ENCODE measurements at places on chromosomes 13 and 19.
A peak's percentile ranks its signal among the peaks of the same experiment; 100 is the strongest.

DNA sequence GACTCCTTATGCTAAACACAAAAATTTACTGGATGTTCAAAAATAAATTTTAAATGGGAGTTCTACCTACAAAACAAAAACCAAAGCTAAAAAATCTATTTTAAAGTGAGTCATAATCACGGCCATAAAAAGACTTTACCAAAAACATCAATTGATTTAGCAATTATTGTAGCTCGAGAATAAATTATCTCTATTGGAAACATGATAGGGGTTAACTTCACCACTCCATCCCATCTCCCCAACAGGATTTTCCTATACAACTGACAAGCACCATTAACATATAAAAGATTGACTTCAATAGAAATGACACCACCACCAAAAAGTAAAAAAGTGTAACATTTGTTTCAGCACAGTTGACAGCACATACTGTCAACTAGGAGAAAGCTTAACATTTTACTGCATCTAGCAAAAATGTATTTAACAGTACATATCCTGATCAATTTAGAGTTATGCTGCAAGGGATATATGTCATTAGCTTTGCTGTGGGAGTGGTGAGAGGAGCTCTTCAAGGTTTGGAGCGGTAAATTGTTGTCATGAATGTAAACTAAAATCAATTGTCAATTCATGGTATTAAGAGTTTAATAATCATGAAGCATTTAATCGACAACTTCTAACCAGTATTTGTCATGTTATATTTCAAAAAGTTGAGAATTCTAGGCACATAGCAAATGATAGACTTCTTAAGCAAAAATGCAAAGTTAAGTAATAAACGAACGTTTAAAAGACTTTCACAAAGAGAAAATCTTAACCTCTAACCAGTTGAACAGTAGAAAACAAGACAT, 3.8 kb downstream of the UBL3 start:
- no peak for DNase-seq

DNA sequence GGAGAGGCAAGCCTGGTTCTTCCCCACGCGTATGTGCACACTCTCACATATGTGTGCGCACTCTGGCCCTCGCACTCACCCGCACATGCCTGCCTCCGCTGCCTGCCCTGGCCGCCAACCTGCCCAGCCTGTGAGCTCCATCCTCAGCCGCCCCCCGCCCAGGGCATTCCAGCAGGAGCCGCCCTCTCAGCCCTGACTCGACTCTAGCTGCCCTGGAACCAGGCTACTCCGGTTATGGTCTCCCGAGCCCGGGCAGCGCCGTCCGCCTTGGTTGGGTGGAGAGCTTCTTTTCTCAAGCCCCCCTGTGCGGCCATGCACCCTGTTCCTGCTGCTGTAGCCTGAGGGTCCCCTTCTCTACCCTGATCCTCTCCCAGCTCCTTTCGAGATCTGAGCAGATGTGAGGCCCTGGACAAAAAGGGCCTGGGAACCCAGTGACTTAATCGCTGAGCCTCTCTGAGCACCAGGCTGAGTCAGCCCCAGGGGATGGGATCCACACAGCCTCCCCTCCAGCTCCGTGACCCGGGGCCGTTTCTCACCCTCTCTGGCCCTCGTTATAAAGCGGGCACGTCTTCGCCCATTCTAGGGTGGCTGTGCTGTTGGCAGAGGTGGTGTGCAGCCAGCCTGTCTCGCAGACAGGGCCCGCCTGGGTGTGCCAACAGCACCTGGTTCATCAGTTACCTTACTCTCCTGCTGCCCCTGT, 191.5 kb downstream of the TEX29 start:
- DNase-seq = no peak

DNA sequence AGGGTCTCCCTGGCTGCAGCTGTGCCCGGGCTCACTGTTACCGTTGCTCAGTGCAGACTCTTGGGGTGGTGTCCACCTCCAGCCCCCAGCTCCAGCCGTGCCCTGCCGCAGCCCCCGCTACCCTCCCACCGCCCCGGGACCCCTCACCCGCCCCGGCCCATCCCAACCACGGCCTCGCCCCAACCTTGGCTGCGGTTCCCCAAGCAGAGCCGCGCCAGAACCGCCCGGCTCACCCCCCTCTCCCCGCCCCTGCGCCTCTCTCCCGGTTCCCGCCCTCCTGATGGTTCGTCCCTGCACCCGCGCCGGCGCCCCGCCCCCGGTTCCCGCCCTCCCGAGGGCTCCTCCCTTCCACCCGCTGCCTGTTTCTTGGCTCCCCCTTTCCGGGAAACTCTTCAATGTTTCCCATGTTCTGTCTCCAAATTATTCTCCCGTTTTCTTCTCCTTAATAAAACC, 40.3 kb downstream of the ANKRD10 start:
- DNase-seq = peak; percentile 80

DNA sequence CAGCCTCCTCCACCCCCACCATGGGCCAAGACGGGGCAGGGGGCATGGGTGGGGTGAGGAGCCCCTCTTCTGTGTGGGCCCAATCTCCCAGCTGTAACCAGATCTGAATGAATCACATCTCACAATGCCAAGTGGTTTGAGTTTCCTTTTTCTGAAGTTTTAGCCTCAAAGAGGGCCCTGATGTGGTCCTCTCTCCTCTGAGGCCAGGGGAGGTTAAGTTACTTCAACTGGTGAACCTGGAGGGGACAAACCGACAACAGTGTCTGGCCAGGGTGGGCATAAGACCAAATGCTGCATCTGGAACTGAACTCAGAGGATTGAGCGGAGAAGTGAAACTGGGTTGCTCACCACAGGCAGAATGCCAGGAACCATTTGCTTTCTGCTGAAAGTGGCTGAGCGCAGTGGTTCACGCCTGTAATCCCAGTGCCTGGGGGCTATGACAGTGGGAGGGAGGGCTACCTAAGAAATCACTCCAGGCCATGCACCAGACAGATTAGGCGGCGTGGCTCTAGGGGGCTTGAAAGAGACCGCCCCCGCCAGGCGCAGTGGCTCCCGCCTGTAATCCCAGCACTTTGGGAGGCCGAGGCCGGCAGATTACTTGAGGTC, 15.4 kb upstream of the IRGC start:
- DNase-seq = no peak

- no peak for DNase-seq
Measured at GRCh38 chr13:106498571-106498970, 36.9 kb downstream of the EFNB2 start.

- DNase-seq = peak; percentile 82
Measured at GRCh38 chr19:7831452-7831851, 1.4 kb downstream of the EVI5L start.

DNA sequence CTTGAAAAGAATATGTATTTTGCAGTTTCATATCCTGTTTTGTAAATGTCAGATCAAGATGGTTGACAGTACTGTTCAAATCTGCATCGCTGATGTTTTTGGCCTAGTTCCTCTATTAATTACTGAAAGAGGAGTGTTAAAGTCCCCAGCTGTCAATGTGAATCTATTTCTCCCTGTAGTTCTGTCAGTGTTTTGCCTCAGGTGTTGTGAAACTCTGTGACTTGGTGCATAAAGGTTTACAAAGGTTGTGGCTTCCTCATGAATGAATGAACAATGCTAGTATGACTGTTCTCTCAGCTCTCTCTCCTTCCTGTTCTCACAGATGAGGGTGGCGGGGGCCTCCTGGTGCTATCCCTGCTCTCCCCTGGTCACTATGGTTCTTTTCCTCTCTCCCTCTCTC, 142.4 kb downstream of the MYCBP2 start:
- no peak for DNase-seq

- no peak for DNase-seq
Measured at GRCh38 chr13:102587916-102588315, 8.9 kb upstream of the TPP2 start.

DNA sequence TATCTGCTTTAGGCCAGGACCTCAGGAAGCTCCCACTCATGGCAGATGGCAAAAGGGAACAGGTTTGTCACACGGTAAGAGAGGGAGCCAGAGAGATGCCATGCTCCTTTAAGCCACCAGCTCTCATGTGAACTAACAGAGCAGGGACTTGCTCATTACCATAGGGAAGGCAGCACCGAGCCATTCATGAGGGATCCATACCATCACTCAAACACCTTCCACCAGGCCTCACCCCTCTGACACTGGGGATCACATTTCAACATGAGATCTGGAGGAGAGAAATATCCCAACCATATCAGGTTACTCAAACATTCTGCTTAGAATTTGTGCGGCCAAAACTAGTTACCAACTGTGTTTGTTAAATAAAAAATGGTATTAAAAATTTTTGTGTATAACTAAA, 427.0 kb downstream of the UQCRFS1 start:
- DNase-seq = no peak

DNA sequence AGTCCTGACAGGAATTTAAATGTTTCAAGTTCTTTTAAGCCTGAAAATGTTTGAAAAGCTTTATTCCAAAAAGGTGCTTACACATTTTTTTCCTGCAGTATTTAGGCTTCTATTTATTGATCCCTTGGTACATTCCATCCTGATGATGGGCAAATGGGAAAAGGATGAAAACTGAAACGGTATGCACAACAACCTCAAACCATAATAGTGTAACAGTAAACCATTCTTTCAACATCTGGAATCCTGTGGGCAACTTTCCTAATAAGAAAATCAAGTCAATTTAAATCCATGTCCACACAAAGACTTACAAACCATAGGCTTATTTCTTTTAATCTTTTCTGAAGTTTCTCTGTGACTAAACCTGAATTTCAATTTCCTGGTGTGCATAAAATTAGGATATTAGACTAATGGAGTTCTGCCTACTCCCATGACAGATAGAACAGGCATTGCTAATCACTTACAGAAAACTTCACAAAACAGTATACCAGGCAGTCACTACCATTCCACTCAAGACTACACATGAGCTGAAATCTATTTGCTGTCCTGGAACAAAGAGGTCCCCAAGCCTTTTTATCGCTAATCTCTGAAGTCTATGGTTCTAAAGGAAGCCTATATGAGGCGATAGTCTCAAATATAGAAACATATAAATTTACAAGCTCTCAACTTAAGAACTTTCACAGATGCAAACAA, 103.3 kb downstream of the DLEU7 start:
- DNase-seq = no peak

DNA sequence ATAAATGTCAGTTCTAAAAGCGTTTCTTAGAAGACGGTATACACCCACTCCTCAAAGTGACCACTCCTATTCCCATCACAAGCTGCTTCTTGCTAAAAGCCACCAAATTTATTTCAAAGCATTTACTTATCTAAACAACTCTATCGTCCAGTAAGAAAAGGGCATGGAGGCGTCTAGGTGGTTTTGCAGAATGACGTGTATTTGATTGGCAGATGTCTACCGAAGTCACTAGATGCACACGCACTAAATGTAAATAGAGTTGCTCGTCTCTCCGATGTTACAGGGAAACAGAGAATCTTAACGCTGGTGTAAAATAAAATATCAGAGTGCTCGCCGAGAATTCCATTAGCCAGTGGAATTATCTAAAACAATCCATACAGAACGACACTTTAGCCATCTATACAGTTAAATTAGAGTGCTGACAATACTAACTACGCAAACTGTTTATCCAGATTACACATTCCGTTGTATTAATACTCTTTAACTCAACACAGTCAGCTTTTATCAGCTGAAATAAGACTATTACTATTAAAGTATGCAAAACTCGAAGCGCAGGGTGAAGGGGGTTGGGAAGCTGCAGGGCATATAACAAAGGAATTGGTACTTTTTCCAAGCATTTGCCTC, 1.9 kb downstream of the KLF12 start:
- no peak for DNase-seq

DNA sequence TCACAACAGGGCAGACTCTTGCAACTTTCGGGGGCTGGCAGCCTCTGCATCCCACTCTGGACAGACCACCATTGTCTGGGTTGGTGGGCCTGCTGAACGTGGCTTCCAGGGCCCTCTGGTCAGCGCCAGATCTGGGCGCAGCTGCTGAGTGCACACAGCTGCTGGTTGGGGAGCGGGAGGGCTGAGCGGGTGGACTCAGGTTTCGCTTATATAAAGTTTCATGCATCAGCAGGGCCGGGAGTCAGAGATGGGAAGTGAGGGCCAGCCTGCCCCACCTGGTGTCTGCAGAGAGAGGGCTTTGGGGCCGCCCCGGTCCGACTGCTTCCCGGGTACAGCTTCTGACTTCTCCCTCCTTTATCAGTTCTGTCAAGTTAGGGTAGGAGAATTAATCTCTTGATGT, 6.9 kb downstream of the ARHGEF7 start:
- DNase-seq = no peak

- no peak for DNase-seq
Measured at GRCh38 chr19:17332677-17333581, 1.7 kb downstream of the ANO8 start.

- no peak for DNase-seq
Measured at GRCh38 chr19:7415163-7415856, 66.6 kb downstream of the ARHGEF18 start.

GRCh38 chr13:93446238-93446637, 219.6 kb downstream of the GPC6 start:
- DNase-seq = no peak

DNA sequence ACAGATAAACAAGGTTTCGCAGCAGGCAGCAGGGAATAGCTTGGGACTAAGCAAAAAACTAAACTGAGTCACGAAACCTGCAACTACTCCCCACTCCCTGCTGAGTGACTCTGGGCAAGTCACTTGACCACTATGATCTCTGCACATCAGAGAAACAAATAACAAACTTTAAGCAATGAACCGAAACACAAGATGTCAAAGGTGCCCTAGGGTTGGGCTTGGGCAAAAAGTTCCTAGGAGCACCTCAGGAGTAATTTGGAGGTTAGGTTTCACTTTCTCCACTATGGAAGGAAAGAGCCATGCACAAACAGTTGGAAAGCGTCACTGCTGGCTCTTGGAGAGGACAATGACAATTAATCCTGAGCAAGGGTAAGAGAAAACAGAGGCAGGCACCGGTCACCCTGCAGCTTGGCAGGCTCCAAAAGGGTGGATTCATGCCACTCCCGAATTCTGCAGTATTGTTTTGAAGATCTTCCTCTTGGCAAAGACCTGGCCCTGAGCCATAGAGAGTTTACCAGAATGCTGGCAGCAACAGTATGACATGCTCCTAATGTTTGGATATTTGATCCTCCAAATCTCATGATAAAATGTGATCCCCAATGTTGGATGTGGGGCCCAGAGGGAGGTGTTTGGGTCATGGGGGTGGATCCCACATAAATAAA, 60.3 kb downstream of the CRYL1 start:
- no peak for DNase-seq

GRCh38 chr19:18992696-18993095, 40.6 kb downstream of the SUGP2 start:
- no peak for DNase-seq

GRCh38 chr19:17370026-17370587, 7.0 kb downstream of the PLVAP start:
- DNase-seq = no peak

DNA sequence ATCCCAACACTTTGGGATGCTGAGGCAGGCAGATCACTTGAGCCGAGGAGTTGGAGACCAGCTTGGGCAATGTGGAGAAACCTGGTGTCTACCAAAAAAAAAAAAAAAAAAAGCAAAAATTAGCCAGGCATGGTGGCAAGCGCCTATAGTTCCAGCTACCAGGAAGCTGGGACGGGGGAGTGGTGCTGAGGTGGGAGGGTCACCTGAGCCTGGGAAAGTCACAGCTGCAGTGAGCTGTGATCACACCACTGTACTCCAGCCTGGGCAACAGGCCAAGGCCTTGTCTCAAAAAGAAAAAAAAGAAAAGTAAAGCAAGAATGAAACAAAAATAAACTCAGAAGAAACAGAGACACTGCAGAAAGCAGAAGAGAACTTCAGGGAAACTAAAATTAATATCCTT, 31.6 kb downstream of the MTRF1 start:
- no peak for DNase-seq

- DNase-seq = no peak
Measured at GRCh38 chr13:30900436-30900835, 5.6 kb upstream of the MEDAG start.

- DNase-seq = no peak
Measured at GRCh38 chr13:39864221-39864620, 208.8 kb downstream of the COG6 start.

All from 8988T (cell line).